ENCODE measurements at places on chromosomes 6 and 20.
A peak's percentile ranks its signal among the peaks of the same experiment; 100 is the strongest.

DNA sequence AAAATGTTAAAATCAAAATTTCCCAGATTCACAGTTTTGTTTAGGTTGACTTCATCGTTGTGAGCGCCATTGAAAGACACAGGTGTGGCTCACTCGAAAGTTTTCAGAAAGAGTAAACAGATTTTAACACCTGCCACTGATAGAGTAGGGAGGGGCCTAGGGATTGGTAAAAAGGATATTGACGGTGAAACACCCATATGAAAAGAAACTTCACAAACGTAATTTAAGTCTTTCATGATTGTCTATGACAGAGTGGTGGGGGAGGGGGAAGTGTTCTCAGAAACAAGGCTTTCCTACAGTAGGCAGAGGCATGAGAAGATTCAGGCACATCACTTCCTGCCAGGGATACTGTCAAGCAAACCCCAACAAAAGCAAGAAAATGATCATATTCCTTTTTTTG lies 101.4 kb downstream of the PERP start:
- DNase-seq, result no peak

DNA sequence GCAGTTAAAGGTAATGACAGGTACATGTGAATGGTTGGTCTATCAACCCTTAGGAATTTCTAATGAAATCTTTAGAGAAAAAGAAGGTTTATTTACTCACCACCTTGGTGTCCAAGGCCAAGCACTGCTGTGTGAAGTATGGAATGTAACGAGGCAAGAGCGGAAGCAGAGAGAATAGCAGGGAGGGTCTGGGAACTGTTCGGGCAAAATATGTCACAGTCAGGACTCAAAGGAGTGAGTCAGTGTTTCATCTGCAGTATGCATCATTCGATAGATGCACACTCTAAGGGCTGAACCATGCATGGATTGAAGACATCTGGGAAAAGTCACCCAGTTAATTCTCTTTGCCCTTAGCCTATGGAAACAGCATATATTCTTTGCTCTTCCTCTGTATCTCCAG lies 33.2 kb downstream of the ADGRF5 start:
- DNase-seq, result no peak

DNA sequence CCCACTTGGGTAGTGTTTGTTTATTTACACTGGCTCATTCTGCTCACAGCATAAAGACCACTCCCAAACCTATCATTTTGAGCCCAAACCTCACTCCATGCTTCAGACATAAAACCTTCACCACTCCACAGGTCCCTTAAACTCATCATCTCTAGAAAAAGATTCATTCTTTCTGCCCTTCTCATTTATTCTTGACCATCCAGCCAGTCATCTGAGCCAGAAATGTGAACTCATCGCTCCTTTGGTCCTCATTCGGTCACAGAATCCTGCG lies 12.4 kb downstream of the TPMT start:
- no peak for DNase-seq

- no peak for DNase-seq
Observed at GRCh38 chr6:160101277-160102205, 20.1 kb upstream of the SLC22A1 start.

DNA sequence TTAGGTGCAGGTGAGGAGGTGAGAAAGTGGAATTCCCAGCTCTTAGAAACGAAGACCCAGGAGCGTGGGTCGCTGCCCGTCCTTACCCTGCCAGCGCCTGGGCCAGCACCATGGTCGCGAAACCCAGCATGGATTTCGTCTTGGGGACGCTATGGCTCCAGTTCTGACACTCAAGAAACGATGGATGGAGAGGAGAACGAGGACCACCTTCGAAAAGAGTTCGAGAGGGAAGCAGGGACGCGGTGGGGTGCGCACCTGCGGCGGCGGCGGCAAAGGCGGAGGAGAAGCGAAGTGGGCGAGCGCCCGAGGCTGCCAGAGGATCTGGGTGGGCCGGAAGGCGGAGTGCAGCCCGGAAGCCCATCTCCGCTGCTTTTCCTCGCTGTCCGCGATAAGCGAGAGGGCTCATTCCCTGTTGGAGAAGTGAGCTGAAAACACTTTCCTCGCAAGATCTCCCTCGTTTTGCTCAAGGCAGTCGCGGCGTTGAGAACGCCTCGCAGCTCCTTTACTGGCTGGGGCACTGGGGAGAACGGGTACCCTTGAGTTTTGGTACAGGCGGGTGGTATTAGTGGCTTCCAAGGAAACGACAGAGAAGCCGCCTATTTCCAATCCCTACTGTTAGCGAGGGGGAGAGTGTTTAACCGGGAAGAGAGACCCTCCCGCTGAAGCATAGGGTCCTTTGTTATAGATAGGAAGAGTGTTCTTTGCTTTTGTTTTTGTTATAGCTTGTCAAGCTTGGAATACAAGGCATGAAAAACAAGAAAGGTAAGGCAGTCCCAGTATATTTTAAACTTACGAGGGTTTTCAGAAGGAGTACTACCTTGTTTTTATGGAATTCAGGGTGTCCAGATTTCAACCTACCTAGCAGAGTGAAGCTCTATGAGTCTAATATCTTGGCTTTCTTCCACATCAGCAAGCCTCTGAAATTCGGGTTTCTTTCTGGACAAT lies 109.5 kb downstream of the TRIM27 start:
- peak; percentile 57 for DNase-seq

DNA sequence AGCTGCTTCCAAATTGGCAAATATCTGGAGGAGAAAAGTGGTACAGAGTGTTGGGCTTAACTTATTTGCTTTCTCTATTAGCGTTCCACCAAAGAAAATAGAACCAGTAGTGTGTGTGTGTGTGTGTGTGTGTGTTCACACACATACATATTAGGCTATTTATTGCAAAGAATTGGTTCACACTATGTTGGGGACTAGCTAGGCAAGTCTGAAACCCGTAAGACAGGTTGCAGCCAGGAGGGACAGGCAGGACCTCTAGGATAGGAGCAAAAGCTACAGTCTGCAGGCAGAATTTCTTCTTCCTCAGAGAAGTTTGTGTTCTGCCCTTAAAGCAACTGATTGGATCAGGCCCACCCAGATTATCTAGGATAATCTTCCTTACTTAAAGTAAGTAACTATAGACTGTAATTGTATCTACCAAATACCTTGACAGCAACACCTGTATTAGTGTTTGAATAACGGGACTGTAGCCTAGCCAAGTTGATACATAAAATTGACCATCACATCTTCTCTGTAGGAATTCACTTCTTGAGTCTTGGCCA lies 12.8 kb downstream of the KCTD20 start:
- no peak for DNase-seq

DNA sequence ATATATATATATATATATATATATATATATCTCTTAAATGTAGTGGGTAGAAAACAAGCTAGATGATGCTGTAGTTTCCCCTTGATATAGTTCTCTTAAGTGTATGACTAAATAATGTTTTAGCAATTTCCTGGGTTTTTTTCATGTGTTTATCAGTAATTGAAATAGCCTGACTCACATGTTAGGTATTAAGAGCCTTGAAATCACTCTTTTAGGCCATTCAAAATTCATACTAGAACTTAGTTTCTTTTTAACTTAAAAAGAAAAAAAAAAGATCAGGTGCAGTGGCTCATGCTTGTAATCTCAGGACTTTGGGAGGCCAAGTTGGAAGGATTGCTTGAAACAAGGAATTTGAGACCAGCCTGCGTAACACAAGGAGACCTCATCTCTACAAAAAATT lies 44.1 kb downstream of the NKX2-4 start:
- DNase-seq, result no peak

DNA sequence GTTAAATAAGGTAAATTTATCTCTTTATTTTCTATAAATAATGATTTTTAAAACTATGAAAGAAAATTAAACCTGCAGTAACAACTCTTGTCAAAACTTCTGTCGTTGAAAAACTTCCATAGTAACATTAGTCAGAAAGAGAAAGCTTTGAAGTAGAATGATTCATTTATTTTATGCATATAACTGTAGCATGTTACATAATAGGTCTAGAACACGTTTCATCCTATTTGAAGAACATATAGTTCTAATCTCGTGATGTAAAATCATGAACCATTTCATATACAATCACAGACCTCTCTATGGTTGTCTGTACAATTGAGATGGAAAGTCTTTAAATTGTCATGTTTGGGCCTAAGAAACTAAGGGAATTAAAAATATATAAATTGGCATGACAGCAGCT lies 61.3 kb upstream of the MYLIP start:
- DNase-seq, result no peak

Data from glutamatergic neuron (in vitro differentiated cells).